Neuronal stem cell (in vitro differentiated cells): ENCODE measurements at places on chromosomes 7 and 10.

DNA sequence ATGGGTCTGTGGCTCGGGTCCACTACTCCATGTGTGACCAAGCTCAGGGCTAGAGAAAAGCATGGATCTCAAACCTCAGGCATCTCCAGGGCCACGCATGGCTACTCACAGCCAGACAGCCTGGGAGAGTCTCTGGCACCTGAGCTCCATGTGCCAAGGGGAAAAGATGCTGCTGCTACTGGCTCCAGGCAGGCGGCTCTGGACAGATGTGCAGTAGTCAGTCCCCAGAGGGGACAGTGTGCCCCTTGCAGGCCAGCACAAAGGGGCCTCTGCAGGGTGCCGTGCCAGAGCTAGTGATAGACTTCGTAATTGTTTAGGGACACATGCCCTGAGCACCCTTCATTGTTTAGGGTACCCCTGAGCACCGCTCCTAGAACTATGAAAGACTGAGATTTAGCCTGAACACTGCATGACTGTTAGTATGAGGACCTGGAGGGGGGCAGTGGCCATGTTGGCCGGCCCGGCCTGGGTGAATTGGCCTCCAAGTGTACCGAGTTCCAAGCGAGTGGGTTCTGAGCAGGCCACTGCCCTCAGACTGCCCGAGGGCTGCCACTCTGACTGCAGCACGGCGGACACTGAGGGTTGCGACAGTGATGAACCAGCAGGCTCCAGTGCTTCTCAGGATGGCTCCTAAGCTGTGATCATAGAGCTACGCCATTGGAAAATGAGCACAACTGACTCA is 80.7 kb downstream of the TCERG1L start:
- no peak for DNase-seq

- no peak for DNase-seq
These were observed 14.1 kb downstream of the STAG3 start for GRCh38 chr7:100191775-100192174.

- DNase-seq = no peak
These were observed 35.8 kb downstream of the AIFM2 start for GRCh38 chr10:70096705-70097420.

DNA sequence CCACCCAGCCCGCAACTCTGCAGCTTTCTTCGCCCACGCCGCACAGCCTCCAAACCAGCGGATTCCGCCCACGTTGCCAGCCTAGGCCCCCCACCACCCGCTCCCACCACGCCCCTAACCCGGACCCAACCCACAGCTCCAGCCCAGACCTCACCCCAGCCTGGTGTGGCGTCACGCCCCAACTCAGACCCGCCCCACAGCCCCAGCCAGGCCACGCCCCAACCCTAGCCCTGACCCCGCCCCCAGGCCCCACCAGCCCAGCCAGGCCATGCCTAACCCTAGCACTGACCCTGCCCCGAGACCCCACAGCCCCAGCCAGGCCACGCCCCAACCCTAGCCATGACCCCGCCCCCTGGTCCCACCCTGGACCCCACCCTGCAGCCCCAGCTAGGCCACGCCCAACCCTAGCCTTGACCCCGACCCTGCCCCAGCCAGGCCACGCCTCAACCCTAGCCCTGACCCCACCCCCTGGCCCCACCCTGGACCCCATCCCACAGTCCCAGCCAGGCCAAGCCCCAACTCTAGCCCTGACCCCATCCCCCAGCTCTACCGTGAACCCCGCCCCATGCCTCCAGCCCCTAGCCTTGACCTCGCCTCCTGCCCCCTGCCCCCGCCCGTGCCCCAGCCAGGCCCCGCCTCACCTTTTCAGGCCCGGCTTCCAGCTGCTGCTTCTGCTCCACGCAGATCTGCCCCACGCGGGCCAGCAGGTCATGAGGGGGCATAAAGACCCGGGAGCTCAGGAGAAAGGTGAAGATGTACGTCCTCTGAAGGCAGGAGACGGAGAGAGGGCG is 64.0 kb downstream of the RASGEF1A start:
- no peak for DNase-seq

DNA sequence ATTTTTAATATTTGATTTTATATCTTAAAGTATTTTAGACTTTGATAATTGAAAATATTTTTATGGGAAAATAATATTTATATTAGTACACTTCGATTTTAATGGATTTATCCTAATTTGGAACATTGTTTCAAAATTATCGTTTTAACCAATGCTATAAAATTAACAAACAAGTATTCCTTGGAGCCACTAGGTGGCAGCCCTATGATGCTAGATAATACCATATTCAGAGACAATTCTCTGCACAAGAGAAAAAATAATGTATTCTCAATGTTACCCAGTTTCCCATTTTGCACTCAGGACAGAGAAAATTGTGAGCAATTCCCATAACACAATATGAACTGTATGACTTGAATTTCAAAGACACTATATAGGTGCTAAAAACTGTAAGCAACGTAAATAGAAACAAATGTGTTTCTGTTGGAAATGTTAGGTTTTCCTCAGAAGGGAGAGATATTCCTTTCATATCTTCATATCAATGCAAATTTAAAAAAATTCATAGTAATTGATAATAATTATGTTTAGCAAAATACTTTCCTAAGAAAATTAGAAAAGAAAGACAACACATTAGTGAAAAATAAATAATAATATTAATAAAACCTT is 237.8 kb downstream of the SEMA3E start:
- peak; percentile 17 for DNase-seq

GRCh38 chr10:71742301-71743088 is 22.9 kb upstream of the C10orf105 start:
- no peak for DNase-seq

- no peak for DNase-seq
These were observed 273.4 kb downstream of the PRPF18 start for GRCh38 chr10:13859979-13860654.

- DNase-seq = no peak
These were observed 18.6 kb downstream of the FGFR2 start for GRCh38 chr10:121579656-121580055.

- DNase-seq = peak; percentile 24
These were observed 143.0 kb upstream of the HDAC9 start for GRCh38 chr7:18352339-18353255.

DNA sequence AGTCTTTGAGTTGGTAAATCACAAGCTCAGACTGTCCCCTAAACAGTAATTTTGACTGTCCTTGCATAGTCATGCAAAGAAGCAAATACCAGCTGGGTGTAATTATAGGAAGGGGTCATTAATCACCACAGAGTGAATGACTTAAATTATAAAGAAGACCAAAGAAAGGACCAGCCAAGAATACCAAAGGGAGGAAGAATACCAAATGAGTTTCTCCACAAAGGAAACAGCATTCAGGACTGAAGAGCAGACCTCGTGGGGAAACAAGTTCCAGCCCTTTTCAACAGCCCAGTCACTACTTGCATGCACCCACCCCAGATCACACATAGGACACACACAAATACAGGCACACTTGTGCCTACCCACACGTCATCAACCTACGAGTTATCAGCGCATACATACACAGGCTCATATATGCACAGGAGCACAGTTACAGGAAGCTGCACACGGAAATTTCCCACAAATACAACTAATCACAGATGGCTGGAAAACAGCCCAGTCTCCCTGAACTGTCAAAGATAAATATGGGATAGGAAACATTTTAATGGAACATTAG is 77.6 kb downstream of the DENND2A start:
- DNase-seq = no peak

GRCh38 chr10:104253106-104253505 is 1.6 kb upstream of the GSTO1 start:
- DNase-seq = no peak

- DNase-seq = no peak
These were observed 27.0 kb downstream of the ITPRIP start for GRCh38 chr10:104311184-104311720.

GRCh38 chr10:128576336-128576735 is 450.1 kb upstream of the MKI67 start:
- DNase-seq = no peak

GRCh38 chr10:13724484-13724883 is 137.7 kb downstream of the PRPF18 start:
- DNase-seq = no peak

DNA sequence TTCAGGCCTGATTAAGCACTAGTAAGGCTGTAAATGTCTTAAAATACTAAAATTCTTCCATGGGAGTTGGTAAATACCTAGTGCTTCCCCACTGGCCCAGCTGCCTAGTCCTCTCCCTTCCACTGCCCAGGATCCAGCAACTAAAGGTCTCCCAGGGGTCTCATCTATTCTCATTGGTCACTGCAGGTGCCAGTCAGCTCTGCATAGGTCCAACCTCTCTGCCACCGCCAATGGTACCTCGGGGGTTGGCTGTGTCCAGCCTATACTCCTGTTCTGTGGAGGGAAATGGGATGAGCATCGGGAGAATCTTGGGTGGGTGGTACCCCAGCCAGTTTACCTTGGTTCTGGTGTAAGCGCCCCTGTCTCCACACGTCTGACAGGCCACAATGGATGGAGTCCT is 6.1 kb upstream of the CREB5 start:
- DNase-seq = no peak

- DNase-seq = no peak
These were observed 87.0 kb downstream of the TBXAS1 start for GRCh38 chr7:139915864-139916716.

DNA sequence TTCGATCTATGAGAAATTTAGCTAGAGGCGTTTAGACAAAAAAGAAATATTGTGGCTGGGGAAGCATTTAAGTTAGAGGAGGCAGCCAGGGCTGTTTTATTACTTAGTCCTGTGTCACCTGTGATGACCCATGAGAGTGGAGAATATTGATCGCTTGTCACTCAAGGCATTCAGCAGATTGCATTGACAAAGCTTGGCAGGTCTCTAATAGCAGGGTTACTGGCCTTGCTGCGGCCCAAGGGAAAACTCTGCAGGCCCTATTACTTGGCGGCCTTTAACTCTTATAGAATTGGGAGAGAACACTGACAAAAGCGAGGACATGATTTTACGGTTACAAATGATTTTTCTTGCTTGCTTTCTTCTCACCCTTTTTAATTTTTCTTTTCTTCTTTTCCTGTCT is 473.5 kb downstream of the AUTS2 start:
- DNase-seq = no peak

- DNase-seq = no peak
These were observed 99.6 kb upstream of the GLCCI1 start for GRCh38 chr7:7869036-7869435.

DNA sequence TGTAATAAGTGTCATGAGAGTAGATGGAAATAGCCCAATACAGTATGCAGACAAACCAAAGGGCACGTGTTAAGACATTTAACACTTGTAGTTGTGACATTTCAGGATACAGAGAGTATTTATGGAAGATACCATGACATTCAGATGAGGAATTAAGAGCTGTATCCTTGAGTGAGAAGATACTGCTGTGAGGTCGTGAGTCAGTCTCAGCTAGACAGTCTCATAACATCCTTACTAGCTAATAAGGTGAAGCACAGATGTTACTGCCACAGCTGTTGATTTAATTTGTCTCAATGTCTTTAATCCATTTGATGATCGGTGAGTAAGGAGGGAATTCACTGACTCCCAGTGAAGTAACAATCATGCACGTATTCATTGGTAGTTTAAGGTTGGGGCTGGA is 288.0 kb upstream of the AKR1E2 start:
- DNase-seq = no peak

DNA sequence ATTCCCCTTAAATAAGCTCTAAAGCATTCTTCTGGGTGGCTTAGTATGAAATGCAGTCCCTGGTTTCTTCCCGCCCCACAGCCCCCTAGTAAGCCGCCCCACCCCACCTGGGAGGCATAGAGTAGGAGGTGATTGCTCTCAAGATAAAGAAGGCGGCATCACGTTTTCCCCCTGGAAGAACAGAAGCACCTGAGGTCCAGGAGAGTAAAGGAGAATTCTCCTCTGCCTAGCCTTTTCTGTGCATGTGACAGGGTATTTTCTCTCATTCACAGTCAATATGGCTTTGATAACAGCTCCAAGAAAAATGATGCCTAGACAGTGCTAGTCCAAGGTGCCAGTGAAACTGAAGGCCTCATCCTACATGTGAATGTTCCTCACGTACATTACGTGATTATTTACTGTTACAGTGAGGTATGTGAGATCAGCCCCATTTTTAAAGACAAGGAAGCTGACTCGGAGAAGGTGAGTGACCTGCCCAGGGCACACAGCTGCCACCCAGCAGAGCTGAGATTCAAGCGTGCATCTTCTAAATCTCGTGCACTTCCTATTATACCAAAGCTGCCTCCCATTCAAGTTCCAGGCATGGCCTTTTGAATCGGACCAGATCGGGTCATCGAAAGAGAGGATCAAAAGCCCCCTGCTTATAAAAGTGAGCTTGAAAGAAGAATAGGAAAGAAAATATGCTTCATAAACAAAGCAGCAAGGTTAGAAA is 59.4 kb downstream of the FAM171A1 start:
- no peak for DNase-seq

- DNase-seq = no peak
These were observed 3.9 kb upstream of the SAR1A start for GRCh38 chr10:70174058-70174741.

- DNase-seq = no peak
These were observed 18.0 kb downstream of the NUDT5 start for GRCh38 chr10:12177642-12178041.

DNA sequence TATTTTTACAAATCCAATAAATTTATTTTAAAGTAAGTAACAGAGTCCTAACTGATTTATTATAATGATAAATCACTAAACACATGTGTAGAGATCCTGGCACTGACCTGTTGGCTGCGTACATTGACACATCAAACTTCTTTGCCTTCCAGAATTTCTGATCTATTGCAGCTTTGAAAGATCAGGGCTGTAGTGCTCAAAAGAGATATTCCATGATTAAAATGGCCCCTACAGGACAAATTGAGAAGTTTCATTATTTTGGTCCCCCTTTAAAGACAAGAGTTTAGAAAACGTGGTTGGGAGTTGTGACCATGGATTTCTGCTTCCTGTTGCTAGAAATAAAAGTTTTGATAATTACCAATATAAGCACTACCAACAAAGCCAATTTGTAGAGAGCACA is 87.7 kb upstream of the PDK4 start:
- no peak for DNase-seq

GRCh38 chr7:49714182-49714581 is 59.3 kb upstream of the VWC2 start:
- DNase-seq = no peak

- no peak for DNase-seq
These were observed 57.5 kb downstream of the LCOR start for GRCh38 chr10:96889415-96890171.

GRCh38 chr7:295155-296154 is 5.5 kb downstream of the FOXL3 start:
- DNase-seq = no peak

- DNase-seq = no peak
These were observed 30.9 kb downstream of the CDK1 start for GRCh38 chr10:60809157-60809556.

DNA sequence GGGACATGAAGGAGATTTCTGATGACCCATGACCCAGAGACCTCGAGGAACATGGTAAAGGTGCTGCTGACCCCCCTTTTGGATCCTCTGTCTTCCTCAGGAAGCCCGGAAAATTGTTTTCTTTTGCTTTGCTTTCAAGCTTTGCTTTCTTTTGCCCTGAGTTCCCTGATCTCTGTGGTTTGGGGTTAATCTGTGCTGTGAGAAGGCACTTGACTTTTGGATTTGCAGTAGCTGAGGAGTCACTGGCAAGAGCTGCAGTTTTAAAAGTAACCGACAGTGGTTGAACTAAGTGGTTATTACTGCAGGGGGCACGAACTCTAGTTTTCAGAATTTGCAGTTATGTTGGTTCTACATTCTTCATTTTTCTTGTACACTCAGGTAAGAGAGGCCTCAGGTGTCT is 53.0 kb downstream of the PDZD8 start:
- DNase-seq = no peak
